ENCODE measurements at places on chromosomes 2 and 18. TPM values are rescaled to one million over a fixed set of nuclear protein-coding genes. Genes with fewer than 3 reads are reported as not detected.

ATP8B1 gene
- total RNA-seq = 4.6 TPM

RSAD2 gene
- not detected for total RNA-seq

IWS1 gene
- total RNA-seq = 64.7 TPM

MROH2A gene
- not detected for total RNA-seq

IL1RN gene
- total RNA-seq = not detected

DSG3 gene
- total RNA-seq = 0.07 TPM

LYG1 gene
- total RNA-seq = not detected

DNA sequence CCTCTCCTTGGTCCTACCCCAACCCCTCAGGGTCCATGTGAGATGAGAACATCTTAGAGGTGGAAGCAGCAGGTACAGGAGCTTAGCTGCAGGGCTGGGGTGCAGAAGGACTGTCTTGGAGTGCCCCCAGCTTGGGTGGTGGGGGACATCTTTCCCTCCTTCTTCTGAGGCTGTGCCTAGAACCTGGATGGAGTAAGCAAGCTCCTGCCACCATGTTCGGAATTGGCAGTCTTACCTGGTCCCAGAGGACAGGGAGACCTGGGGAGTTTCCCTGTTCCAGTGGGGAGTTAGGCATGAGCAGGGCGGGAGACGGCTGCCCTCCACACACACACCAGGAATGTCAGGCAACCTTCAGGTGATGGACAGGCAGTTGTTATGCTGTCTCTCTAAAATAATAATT lies 131.0 kb upstream of the COPS8 start:
- DNase-seq = no peak

- DNase-seq = no peak
These were observed 51.8 kb upstream of the GPR17 start for GRCh38 chr2:127594116-127594591.

- no peak for DNase-seq
These were observed 268.7 kb downstream of the LOXHD1 start for GRCh38 chr18:46388286-46388685.

DNA sequence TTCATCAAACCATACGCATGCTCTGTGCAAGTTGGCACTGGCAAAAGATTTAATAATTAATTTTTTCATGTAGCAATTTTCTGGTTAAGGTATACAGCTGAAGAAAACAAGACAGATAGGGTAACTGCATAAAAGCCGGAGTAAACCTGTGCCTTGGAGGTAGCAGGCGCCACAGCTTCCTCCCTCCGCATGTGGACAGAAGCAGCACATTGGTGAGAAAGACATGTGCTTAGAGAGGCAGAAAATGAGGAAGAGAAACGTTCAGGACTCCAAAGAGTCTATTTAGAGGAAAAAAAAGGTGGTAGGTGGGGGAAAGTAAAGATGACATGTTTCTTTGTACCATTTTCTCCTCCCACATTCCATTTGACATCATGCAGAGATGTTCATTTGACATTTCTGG lies 9.3 kb downstream of the ST6GAL2 start:
- no peak for DNase-seq

- no peak for DNase-seq
These were observed 203.9 kb downstream of the MTX2 start for GRCh38 chr2:176473177-176473576.

- DNase-seq = no peak
These were observed 28.5 kb downstream of the HPCAL1 start for GRCh38 chr2:10331027-10331701.

DNA sequence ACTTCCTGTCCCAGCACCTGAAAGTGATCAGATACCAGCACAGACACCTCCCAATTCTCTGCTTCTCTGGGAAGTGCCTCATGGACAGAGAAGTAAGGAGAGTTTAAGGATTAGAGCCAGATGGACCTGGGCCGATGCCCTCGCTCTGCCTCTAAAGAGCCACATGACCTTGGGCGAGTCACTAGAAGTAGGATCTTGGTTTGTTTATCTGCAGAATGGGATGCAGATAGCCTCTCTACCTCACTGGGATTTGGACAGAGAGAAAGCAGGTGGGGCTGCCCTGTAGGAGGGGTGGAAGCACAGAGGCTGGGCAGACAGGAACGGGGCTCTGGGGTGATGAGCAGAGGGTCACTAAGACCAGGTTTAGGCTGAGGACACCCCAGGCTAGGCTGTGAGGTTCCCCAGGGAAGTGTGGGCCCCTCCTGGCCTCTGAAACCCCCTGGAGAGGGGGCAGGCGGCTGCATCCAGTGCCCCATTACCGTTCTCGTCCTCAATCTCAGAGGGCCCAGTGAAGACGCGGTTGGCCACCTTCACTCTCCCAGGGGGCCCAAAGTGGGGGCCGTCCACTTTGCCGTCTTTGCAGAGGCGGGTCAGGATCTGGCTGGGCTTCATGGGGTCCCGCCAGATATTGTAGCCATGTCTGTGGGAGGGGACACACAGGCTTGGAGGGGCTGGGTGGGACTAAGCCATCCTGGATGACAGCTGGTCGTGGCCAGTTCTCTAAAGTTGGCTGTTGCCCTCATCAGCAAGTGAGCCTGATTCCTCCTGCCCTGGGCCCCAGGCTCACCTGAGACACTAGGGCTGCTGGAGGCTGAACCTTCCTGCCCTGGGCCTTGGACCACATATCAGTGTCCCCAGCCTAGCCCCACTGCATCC lies 13.3 kb downstream of the OTOF start:
- no peak for DNase-seq

DNA sequence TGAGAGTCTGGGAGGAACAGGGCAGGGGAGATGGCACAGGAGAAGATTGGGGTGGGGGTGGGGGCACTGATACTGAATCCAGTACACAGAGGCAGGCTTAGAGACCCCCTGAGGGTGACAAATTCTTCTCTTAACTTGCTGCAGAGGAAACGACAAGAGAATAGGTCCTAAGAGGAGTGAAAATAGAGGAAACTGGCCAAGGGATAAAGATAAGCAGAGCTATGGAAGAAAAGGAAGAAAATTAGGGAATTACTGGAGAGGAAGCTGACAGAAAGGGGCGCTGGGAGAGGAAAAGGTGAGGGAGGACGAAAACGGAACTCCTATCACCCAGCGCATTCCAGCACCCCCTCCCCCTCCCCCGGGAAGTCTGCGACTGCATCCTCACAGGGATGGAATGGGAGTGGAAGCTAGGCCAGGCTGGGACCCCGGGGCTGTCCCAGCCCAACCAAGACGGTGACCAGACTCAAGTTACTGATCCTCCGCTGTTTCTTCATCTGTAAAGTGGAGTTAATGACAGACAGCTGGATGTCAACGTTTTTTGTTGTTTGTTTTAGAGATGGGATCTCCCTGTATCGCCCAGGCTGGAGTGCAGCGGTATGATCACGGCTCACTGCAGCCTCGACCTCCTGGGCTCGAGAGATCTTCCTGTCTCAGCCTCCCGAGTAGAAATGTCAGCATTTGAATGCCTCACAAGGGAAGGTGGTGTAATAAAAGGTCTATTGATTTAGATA lies 2.6 kb upstream of the EMX1 start:
- no peak for DNase-seq

DNA sequence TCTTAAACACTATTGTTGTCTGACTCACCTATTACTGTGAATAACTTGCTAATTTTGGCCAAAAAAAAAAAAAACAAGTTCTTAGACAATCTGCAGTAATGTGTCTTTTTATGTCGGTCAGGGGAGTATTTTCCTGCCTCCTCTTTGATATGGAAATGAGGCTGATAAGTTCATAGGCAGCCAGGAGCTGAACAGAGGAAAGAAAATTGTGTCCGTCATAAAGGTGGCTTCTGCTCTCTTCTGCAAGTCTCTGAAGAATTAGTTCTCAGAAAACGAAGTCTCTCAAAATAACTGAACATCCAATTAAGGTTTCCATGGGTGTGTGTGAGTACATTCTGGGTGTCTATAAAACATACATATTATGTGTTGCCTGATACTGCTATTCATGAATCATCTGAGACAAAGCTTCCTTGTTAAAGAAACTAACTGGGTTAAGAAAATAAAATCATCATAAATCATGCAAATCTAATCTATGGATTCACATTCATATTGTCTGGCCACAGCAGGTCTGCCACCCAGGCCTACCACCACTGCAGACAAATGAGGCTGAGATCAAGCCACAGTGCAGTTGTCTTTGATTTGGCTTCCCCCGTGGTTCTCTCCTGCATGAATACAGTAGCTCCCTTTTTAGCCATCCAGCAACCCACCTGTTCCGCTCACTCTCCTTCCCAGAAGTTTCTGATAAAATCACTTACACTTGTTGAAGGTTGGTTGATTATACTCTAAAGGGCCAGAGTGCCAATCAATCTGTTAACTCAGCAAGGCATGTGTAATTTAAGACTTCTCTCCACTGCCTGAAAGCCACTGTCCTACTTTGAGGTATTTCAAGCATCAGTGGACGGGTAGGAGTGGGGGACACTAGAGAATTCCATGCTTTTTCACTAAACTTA lies 19.4 kb upstream of the SP5 start:
- DNase-seq = no peak

DNA sequence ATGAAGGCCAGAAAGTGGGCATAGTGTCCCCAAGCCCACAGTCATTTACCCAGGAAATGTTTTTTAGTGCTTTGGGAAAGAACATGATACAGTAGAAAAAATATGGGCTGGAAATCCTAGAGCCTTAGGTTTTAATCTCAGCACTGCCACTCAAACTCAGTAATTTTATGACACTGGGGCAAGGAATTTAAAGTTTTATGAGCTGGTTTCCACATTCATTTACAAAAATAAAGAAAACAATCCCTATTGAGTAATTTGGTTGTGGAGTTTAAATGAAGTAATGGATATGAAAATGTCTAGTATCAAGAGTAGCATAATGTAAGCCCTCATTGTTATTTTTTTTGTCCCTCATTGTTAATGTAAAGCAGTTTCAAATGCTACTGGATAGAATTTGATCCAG lies 51.5 kb upstream of the FRZB start:
- DNase-seq = no peak

- no peak for DNase-seq
These were observed 93.7 kb upstream of the EHBP1 start for GRCh38 chr2:62611854-62612253.

DNA sequence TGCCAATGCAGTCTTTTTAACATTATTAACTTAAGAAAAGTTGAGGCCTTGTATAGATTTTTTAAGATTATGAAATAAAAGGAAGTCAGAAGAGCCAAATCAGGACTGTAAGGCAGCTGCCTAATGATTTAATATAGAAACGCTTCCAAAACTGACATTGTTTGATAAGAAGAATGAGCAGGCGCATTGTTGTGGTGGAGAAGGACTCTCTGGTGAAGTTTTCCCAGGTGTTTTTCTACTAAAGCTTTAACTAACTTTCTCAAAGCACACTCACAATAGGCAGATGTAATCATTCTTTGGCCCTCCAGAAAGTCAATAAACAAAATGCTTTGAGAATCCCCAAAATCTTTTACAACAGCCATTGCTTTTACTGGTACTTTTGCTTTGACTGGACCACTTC lies 288.6 kb upstream of the FIGN start:
- DNase-seq = no peak

All from H1 (cell line).